Fibroblast of the aortic adventitia (primary cell): ENCODE measurements at places on chromosomes 3 and 15. TPM values are rescaled to one million over a fixed set of nuclear protein-coding genes. Genes with fewer than 3 reads are reported as not detected.

DNA sequence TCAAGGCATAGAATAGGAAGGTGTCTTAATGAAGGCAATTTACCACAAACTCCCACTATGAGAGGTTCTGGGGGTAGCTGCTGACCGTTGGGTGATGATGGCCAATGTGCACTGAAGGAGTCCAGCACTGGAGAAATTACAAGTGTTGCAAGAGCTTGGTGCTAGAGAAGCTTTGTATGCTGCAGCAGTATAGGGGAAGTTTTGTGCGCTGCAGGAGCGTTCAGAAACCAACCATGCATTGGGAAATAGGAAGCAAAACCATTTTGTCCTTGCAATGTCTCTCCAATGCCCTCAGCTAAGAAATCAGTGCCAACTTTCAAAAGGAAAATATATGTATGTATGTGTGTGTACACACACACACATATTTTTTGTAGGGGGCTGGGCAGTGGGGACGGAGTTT is 441.6 kb upstream of the NAALADL2 start:
- no peak for DNase-seq

The SNRPA1 gene
- total RNA-seq = 17.5 and 26.2 TPM in 2 replicates

The SPESP1 gene
- total RNA-seq = 0.98 and 5.6 TPM in 2 replicates

GRCh38 chr3:141368062-141368924 is at the start of gene ZBTB38:
TSS of gene ZBTB38 (plus strand) at chr3:141368504. CDS start at chr3:141442389, 73,885 bp downstream.
- peak; percentile 95 for DNase-seq

- DNase-seq = no peak
These were observed 224.1 kb downstream of the IGSF11 start for GRCh38 chr3:118810499-118811035.
